ENCODE measurements at places on chromosomes 7 and 10. TPM values are rescaled to one million over a fixed set of nuclear protein-coding genes. Genes with fewer than 3 reads are reported as not detected.

The NOS3 gene
- 30.2 TPM for total RNA-seq

The PITX3 gene
- total RNA-seq: not detected

The ADAM8 gene
- total RNA-seq: 207 TPM

The FFAR4 gene
- total RNA-seq: not detected

The ITGA8 gene
- not detected for total RNA-seq

The MMRN2 gene
- total RNA-seq: not detected

The LRIT1 gene
- not detected for total RNA-seq

The NPFFR1 gene
- not detected for total RNA-seq

All from activated CD4-positive, alpha-beta memory T cell treated with anti-CD3 and anti-CD28 coated beads, Interleukin-2, amount 10 ng/mL, durations not matched to agents 7 days and 5 days (primary cell).